ENCODE measurements at places on chromosomes 4 and X.

DNA sequence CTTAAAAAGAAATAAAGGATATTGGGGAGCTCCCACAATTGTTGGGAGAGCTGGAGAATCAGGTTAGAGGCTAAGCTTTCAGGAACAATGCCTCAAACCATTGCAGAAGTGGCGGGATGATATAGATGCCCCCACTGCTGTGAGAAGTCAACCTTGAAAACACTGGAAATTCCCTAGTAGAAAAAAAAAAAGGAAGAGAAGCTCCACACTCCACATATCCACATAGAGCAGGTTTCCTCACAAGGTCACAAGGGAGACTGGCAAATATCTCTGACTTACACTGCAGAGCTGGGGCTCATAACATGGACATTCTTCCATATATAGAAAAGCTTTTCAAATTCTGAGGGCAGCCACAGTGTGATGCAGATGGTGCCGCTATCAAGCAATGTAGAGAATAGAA is 22.7 kb upstream of the OGT start:
- DNase-seq, result no peak

- DNase-seq, result no peak
These were observed 16.9 kb upstream of the ARMCX2 start for GRCh38 chrX:101676571-101676970.

DNA sequence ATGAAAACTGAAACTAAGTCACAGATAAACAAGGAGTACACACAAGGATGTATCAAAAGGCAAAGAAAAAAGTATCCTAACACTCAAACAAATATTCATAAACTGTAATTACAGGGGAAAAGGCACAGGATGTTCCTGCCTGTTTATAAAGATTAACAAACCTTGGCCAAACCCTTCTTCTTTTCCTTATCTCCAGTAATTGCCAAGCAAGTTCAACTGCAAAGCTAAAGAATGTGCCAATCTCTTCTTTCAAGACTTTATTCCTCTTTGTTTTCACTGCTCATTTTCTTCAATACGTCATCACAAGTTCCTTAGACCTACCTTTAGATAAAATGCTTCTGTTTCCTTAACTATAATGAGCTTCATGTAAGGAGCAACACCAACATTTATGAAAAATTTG is 171.2 kb downstream of the AMELX start:
- DNase-seq, result no peak

- no peak for DNase-seq
These were observed 257.8 kb upstream of the NRK start for GRCh38 chrX:105564501-105564900.

- no peak for DNase-seq
These were observed 20.0 kb downstream of the MID2 start for GRCh38 chrX:107845625-107846024.

DNA sequence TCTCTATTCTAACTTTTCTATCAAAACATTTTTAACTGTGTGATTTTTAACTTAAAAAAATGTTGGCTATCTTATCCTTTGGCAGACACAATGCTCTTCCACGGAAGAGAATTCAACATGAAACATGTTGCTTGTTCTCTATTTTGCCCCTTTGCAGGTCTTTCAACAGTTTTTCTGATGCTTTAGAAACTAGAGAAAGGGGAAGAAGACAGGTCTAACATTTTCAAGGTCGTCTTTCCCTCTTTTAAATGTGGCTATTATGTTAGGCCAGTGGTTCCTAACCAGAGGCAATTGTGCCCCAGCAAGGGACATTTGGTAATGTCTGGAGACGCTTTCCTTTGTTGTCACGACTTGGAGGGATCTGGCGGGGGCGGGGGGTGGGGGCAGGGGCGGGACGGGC is 95.0 kb downstream of the SH3KBP1 start:
- no peak for DNase-seq
